ENCODE measurements at places on chromosomes 2 and 18.

DNA sequence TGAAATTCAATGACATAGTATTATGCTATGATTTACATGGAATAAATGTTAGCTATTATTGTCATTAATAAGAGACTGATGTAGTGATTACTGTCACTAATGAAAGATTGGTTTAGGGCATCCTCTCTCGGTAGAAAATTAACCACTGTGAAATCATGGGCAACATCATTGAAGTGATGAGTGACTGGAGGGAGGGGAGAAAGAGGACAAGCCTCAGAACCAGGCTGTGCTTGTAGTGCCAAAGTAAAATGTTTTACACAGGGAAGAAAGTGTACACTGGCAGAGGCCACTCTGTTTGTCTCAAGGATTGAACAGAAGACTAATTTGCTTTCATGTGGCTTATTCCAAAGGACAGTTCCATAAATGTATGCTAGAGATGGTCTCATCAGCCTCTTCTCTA is 456.2 kb upstream of the TCF4 start:
- DNase-seq = no peak

GRCh38 chr2:238053191-238053776 is 7.5 kb upstream of the SCLY start:
- DNase-seq = no peak

GRCh38 chr2:129274038-129274415 is 705.4 kb upstream of the RAB6C start:
- no peak for DNase-seq

- DNase-seq = no peak
These were observed 38.4 kb downstream of the GALNT1 start for GRCh38 chr18:35619941-35620340.

- no peak for DNase-seq
These were observed 43.6 kb downstream of the TSPYL6 start for GRCh38 chr2:54212456-54212855.

- no peak for DNase-seq
These were observed 150.2 kb upstream of the POU3F3 start for GRCh38 chr2:104703669-104704068.

- no peak for DNase-seq
These were observed 341.6 kb downstream of the RIT2 start for GRCh38 chr18:42773870-42774269.

DNA sequence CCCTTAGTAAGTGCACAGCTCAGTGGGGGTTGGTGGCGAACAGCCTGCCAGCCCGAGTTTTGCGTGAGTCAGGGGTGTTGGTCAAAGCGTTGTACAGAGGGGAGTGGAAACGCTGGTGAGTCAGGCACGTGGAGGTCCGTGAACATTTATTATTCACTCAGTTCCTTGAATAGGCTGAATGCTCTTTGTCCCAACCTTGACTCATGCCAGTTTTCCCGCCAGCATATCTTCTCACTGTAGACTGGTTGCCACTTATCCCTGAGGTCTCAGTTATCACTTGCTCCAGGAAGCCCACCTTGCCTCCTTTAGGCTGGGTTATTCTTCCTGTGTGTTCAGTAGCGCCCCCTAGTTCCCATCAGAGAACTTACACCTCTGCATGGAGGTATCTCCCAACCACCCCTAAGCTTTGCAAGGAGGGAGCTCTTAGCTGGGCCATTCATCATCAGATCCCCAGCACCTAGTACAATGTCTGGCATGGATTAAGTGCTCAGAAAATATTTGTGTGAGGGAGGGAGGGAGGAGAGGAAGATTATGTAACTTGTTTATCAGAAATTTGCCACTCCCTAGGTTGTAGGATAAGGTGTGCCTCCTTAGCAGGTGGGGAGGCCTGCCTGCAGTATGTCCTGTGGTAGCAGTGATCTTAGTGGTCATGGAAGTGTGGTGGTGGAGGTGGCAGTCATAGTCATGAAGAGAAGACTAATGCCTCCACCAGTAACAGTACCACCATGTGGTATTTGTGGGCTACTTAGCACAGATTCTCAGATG is 72.1 kb downstream of the CABLES1 start:
- DNase-seq = no peak

DNA sequence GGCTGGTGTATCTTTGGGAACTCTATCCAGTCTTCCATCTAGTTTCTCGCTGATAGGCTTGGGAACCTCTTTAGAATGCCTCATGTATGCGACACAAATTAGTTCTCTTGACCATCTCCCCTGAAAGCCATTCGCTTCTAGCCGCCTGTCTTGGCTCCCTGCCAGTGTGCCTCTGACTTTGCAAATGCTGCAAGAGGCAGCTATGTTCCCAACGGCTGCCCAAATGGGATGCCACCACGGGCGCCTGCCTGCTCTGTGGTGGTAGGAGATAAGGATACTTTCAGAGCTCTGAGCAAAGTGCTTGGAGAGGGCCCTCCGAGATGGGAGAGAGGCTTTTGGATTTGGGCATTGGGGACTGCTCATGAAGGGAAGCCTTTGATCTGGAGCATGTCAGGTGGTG is 77.7 kb upstream of the IGFBP5 start:
- DNase-seq = no peak

GRCh38 chr2:96945014-96945413 is 41.4 kb downstream of the FAM178B start:
- DNase-seq = no peak

GRCh38 chr2:11651856-11652548 is 18.0 kb downstream of the NTSR2 start:
- no peak for DNase-seq

- no peak for DNase-seq
These were observed 28.4 kb downstream of the HK2 start for GRCh38 chr2:74862020-74862964.

GRCh38 chr2:120956486-120957156 is 221.0 kb downstream of the GLI2 start:
- no peak for DNase-seq

- no peak for DNase-seq
These were observed 6.7 kb downstream of the UXS1 start for GRCh38 chr2:106187273-106187891.

DNA sequence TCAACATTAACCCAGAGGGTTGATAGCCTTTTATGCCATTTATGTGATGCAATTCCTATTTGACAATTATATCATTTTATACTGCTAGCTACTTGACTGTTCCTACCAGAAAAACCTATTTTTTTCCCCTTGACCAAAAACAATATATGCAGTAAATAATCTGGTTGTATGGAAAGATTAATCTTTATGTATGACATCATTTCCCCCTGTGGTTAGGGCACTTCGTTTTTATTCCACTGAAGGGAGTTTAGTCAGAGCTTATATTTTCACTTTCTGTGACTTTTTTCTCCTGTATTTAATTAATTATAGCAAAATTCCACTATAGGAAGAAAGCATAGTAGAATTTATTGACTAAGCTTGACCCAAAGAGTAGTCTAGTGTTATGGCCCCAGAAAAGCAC is 107.6 kb downstream of the HAUS1 start:
- no peak for DNase-seq

DNA sequence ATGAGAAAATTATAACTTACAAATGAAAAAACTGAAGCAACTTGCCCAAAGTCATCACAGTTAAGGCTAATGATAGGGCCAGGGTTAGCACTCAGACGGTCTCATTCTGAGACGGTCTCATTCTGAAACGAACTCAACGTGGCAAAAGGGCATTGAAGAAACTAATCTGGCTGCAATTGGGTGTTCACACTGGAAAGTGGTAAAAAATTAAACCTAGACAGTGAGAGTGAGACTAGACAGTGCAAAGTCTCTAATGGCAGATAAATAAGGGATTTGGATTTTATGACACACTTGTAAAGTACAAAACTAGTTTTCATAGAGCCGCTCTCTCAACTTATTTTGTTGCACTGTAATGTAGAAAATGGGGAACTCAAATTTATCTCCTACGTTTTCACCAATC is 9.2 kb downstream of the LRPPRC start:
- DNase-seq = no peak

GRCh38 chr18:289026-289425 is 21.2 kb upstream of the THOC1 start:
- DNase-seq = no peak

- no peak for DNase-seq
These were observed 103.5 kb downstream of the DNER start for GRCh38 chr2:229610872-229611271.

GRCh38 chr2:241109210-241110088 is 7.4 kb upstream of the MTERF4 start:
- DNase-seq = no peak

- no peak for DNase-seq
These were observed 315.2 kb upstream of the ZEB2 start for GRCh38 chr2:144834998-144835633.

GRCh38 chr2:143828763-143829537 is 691.0 kb downstream of the ZEB2 start:
- DNase-seq = no peak

- no peak for DNase-seq
These were observed 15.1 kb upstream of the DARS1 start for GRCh38 chr2:136000502-136000901.

- DNase-seq = no peak
These were observed 88.2 kb downstream of the TMEM131 start for GRCh38 chr2:97907369-97908100.

- no peak for DNase-seq
These were observed 8.7 kb downstream of the TMEM182 start for GRCh38 chr2:102770506-102770905.

GRCh38 chr2:170816504-170817092 is at the start of gene GAD1:
Gene GAD1, plus strand, starts transcription at chr2:170816887. Its CDS starts 1,705 bp downstream, at chr2:170818592.
- no peak for DNase-seq

- DNase-seq = no peak
These were observed 155.8 kb upstream of the RND3 start for GRCh38 chr2:150643114-150643725.

GRCh38 chr2:86272111-86272510 is 65.3 kb downstream of the REEP1 start:
- no peak for DNase-seq

DNA sequence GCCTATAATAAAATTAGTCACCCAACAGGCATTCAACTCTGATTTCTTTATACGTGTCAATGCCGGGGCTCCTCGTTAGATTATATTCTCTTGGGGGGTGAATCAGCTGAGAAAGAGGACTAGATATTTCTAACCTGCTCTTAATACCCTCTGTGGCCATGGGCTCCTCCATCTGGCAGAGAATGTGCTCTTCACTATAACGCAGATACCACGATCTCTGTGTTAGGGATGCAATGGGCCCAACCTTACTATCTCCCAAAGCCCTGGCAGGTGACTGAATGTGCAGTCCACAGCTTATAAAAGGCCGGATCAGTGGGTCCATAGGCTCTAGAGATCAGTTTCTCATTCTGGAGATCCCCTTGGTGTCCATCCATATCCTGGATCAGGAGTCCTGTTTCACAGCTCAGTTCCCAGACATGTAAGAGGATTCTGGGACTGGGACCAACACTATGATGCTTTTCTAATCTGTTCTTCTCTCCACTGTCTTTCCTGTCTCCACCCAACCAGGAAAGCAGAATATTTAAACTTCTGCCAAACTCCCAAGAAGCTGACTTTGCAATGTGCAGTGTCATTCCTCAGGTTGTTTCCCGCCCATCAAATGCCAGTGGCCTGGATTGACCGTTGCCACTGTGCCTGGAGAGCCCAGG is 71.4 kb upstream of the CELF4 start:
- no peak for DNase-seq

- no peak for DNase-seq
These were observed 110.3 kb downstream of the SMAD7 start for GRCh38 chr18:48840491-48840877.

GRCh38 chr2:216539791-216540241 is 41.2 kb downstream of the RPL37A start:
- DNase-seq = no peak

DNA sequence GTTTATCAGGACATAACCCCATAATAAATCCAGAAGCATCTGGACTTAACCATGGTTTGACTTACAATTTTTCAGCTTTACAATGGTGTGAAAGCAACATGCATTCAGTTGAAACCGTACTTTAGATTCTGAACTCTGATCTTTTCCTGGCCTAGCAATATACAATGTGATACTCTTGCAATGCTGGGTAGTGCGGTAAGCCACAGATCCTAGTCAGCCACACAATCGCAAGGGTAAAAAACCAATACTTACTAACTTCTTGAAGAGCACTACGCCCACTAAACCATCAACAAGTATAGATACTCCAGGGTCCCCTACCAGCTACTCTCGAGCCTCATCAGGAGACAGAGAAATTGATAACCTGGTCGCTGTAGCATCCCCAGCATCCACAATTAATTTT is 71.0 kb upstream of the CCDC150 start:
- DNase-seq = no peak

- DNase-seq = no peak
These were observed 765.2 kb upstream of the POU3F3 start for GRCh38 chr2:104088745-104089144.

DNA sequence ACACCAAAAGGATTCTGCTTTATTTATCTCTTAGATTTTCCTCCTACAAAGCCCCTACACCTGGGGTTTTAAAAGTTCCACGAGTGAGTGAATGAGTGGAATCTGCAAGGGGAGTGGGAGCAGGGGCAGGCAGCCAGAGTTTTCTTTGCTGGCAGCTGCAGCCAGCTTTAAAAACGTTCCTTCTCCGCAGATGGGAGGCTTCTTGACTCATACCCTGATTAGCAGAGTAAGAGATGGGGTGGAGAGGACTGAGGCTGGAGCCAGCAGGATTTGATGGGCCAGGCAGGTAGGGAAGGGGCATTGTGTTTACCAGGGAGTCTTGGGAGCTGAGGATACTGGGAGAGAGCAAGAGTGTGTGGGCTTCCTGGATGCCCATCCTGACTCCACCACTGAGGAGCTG is 99.6 kb upstream of the TNP1 start:
- no peak for DNase-seq

GRCh38 chr2:140122001-140122400 is 1341.8 kb upstream of the NXPH2 start:
- no peak for DNase-seq

DNA sequence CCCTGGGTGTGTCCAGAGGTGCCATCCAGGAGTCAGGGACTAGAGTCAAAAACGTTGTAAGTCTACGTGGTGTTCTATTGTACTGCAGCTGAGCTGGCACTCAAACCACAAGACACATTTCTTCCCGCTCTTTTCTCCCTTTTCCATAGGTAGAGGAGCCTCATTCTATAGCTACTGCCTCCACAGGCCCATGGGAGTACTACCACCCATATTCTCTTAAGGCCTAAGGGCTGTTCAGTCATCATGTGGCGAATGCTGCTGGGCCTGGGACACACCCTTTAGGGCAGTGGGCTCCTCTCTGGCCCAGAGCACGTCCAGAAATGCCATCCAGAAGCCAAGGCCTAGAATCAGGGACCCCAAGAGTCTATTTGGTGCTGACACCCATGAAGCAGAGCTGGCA is 1271.7 kb downstream of the CNTNAP5 start:
- no peak for DNase-seq

DNA sequence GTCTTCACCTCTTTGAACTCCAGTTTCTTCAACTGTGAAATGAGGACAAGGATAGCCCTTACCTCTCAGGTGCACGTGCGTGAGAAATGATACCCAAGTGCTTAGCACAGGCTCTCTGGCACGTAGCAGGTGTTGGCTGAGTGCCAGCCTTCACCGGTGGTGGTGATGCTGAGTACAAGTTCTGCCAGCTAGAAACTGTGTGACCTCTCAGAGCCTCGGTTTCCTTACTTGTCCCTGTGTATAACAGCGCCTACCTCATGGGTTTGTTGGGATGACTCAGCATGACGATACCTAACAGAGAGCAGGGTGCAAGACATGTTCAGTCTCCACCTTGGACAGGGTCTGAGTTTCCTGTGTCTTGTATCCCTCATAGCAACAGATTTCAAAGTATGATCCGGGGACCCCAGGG is 205.1 kb downstream of the TNS1 start:
- peak; percentile 67 for DNase-seq

GRCh38 chr18:79504034-79504433 is 108.3 kb downstream of the NFATC1 start:
- peak; percentile 18 for DNase-seq
